Stimulated activated CD8-positive, alpha-beta memory T cell treated with anti-CD3 and anti-CD28 coated beads, Interleukin-4, amount 100 ng/mL, for 1 hour (primary cell): ENCODE measurements at places on chromosomes 6 and 20.

DNA sequence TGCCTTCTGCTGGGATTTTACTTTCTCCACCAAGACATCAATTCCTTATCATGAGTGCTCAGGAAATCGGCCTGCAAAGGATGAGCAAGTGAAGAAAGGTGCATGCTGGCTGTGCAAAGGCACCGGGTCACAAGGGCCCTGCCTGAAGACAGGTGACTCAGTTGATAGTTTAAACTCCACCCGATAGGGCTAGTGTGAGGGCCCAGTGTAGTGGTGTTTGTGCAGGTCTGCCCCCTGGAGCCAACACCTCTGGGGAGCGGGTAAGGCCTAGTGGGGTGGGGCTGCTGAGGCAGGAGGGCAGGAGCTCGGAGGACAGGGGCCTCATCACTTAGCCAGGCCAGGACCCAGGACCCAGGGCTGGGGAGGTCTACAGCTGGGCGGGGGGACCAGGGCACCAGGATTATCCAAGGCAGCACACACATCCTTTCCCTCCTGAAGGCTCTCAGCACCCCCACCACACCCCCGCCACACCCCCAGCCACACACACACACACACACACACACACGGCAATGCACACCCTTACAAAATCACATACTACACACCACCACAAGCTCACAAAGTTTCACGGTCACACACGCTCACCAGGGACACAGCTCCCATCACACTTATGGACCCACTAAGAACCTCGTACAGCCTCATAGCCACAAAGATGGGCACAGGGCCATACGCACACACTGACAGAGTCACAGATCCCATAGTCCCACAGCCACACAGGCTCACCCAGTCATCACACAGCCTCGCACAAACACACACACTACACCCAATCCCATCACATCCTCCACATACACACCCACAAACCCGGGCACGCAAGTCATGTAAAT lies 75.4 kb downstream of the GRM4 start:
- DNase-seq = no peak

DNA sequence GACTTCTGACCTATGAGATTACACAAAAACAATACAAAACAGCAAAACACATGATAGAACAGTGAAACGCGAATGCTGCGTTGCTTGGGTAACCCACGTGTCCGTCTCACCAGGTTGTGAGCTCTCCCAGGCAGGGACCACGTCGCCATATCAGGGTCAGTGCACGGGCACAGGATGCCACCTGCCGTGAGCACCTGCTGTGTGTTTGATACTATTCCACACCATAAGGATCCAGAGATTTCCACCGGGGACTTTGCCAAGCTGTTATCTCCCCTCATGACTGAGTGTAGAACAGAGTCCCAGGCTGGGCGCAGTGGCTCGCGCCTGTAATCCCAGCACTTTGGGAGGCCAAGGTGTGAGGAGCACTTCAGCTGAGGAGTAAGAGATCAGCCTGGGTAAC lies 288.0 kb downstream of the BMP7 start:
- DNase-seq = no peak

- no peak for DNase-seq
Measured at GRCh38 chr20:54347166-54347833, 128.1 kb upstream of the DOK5 start.

DNA sequence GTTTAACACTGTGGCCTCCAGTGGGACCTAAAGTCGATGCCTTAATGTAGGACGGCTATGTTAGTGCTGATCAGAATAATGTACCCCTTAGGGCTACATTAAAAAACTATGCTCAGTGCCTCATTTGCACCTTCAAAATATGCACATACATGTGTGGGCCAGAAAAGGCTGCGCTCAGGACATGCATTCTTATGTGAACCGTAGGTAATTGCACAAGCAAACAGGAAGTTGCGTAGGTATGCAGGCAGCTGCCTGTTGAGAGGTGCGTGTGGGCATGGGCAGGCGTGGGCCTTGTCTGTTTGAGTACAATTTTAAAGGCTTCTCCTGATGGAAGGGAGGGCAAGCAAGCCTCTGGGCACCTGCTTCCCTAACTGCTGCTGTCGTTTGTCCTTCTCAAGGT lies 116.2 kb upstream of the JAG1 start:
- no peak for DNase-seq

- no peak for DNase-seq
Measured at GRCh38 chr6:90241229-90241880, 55.3 kb downstream of the BACH2 start.

DNA sequence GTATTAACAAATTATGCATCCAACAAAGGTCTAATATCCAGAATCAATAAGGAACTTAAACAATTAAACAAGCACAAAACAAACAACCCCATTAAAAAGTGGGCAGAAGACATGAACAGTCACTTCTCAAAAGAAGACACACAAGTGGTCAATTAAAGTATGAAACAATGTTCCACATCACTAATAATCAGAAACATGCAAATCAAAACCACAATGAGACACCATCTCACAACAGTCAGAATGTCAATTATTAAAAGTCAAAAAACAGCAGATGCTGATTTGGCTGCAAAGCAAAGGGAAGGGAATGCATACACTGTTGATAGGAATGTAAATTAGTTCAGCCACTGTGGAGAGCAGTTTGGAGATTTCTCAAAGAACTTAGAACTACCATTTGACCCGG lies 129.3 kb downstream of the PFDN4 start:
- DNase-seq = no peak

- DNase-seq = no peak
Measured at GRCh38 chr20:1526896-1527295, 30.6 kb downstream of the SIRPD start.

DNA sequence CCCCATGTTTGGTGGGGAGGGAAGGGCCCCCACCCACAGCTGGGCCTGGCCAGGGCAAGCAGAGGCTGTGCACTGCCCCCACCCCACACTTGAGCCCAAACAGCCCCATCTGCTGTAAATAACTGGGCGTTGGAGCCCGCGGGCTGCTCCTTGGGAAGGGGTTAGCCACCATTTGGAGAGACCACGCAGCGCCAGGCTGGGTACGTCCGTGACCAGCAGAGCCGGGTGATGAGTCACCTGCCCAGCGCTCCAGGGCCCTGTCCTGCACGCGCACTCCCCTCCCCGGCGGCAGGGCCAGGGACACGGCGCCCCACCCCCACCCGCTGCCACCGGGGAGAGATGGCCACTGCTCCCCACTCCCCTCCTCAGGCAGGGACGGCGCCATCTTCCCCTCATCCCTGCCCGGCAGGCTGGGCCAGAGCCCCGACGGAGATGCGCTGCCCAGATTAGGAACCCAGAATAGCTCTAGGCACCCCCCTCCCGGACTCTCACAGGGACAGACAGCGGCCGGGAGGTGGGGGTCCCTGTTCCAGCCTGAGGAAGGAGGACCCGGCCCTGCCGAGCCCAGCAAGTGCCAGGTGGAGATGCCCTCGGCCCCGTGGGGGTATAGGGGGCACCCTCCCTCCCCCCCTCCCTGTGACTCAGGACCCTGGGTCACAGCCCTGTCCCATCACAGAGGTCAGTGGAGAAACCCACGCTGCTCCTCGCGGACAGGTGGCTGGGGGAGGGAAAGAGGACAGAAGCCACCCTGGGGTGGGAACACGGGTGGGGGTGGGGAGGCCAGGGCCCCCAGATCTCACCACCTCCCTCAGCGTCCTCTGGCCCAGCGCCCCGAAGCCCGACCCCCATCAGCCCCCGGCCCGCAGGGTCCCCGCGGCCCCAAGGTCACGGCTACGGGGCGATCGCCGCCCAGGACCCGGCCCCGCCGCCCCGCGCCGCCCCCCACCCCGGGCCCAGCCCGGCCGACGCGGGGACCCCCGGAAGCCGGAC lies 642 bp downstream of the EEF1A2 start:
- no peak for DNase-seq

DNA sequence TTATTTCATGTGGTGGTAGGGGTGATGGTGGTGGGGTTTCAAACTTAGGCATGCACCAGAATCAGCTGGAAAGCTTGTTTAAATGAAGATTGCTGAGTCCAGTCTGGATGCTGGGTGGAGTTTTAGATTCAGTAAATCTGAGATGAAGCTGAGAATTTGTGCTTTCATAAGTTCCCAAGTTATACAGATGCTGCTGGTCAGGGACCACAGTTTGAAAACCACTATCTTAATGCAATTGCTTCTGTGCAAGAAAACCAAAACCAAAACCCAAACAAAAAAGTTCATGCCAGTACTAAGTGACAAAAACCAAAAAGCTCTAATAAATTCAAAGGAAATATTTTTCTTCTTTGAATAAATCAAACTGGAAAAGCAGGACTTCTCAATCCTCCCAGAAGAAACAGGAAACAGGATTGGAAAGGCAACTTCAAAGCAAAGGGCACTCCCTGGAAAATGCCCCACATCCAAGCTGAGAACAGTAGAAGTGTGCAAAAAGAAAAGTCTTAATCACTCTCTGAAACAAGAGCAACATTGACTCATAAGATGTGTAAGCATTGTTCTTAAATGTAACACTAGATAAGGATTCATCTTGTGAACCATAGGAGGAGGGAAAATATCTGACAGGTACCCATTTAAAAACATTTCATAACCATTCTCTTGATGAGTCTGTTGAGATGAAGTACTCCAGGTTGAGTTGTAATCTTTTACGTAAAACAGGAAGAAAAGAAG lies 481.5 kb upstream of the HSF2 start:
- no peak for DNase-seq
